Stimulated activated CD8-positive, alpha-beta memory T cell treated with anti-CD3 and anti-CD28 coated beads, Interleukin-15, amount 100 ng/mL, for 48 hours (primary cell): ENCODE measurements at places on chromosomes 13 and 19.
A peak's percentile ranks its signal among the peaks of the same experiment; 100 is the strongest.

DNA sequence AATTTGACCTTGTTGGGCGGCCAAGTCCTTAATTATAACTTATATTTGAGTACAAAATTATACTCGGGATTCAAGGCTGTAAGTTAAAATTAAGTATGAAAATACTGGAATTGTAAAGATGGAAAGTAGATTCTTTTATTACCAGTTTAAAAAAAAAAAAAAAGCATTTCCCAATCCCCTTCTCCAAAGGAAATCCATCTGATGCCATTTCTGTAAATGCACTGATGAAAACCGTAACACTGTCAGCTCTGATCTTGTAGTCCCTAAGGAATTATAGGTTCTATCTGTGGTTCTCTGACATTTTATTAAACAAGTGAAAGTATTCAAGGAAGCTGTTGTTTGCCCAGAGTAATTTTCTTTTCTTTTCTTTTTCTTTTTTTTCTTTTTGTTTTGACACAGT lies 41.6 kb upstream of the HNRNPA1L2 start:
- DNase-seq: no peak

DNA sequence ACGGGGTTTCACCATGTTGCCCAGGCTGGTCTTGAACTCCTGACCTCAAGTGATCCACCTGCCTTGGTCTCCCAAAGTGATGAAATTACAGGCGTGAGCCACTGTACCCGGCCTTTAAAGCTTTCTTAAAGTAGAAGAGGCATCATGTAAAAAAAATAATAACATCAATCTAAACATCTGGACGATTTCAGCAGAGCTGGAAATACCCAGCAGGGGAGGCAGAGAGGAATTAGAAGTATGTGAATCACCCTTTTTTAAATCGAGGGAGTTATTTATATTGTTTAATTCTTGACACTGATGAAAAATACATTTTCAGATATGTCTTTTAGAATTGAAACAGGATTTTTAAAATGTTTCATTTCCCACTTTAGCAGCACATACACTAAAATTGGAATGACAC lies 37.4 kb upstream of the MTIF3 start:
- no peak for DNase-seq

DNA sequence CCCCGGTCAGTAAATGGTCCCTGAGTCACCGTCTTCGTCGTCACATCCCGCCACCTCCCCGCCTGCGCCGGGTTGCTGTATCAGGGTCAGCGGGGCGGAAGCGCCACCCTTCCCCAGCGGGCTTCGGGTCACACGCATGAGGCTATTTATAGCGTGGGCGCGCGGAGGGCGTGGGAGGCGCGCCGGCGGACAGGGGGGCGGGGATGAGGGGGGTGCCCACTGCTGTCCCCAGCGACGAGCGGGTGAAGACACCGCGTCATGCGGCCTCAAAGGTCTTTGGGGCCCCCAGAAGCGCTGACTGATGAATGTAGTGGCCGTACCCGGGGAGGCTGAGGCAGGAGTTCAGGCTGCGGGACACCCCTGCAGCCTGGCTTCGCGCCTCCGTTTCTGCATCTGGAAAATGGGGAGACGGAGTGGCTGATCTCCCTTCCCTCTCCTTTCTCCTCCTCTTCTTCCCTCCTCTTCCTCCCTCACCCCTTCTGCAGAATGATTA lies 7.9 kb downstream of the UNC13A start:
- peak; percentile 54 for DNase-seq

GRCh38 chr13:53368948-53369347 lies 340.3 kb downstream of the OLFM4 start:
- no peak for DNase-seq

GRCh38 chr19:47187797-47188196 lies 43.2 kb downstream of the BBC3 start:
- no peak for DNase-seq

DNA sequence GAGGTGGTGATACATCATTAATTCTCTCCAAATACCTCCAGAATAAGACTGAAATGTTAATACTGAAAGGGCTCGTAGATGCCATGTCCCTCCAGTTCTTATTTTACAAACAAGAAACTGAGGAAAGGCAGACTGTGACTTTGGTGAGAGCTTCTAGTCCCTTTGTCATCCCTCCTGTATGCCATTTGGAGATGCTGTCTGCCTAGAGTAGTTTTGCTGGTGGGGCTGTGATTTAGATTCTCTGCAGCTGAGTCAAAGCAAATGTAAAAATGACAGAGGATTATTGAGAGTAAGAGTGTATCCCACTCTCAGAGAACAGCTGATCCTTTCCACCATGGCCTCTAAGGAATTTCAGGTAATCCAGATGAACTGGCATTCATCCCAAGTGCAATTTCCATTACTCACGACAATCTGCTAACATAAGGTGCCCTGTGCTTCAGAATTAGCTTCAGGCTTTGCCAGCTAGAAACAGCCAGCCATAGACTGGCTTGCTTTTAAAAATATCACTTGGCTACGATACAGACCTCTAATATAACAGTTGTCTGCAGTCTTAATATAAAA lies 16.8 kb downstream of the PABPC3 start:
- no peak for DNase-seq

GRCh38 chr19:35059006-35059798 lies 17.7 kb downstream of the HPN start:
- DNase-seq: no peak

DNA sequence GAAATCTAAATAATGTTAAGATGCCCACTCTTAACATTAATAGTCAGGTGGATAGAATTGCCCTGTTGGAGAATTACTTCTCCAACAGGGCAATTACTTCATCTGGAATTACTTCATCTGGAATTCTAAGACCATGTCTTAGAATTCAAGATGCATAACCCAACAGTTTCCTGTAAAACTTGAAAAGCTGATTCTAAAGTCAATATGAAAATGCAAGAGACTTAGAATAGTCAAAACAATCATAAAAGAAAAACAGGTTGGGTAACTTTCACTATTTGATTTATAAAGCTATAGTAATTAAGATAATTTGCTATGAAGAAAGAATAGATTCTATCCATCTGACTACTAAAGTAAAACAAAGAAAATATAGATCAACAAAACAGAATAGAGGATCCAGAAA lies 75.2 kb downstream of the ABCC4 start:
- no peak for DNase-seq

DNA sequence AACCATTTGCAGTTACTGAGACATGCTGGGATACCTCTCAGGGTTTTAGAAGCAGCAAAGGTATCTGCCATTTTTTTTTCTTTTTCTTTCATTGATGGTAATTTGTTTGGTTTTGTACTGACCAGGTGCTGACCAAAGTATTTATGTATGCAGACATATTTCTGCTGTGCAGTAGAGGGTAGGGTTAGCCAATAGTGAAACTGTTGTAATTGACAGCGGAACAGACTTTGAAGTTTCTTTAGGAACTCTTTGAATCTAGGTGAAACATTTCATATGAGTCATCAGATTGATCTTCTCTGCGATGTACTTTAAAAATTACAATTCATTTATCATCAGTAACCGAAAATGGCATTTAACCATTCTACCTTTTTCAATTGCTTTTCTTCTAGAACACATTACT lies 63.0 kb downstream of the ITGBL1 start:
- no peak for DNase-seq

DNA sequence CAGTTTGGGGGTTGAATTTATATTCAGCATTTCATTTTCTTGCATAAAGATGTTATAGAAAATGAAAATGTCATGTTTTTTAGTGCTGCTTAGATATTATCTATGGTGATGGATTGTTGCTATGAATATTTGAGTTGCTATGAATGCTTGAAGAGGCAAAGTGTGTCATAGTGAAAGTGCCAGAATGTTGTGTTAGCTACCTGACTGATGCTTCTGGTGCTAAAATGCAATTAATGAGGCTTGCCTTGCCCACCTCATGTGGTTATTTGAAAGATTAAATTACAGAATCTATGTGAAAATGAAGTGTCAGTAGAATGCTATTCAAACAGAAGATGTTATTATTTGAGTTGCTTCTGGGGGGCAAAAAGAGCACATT lies 62.7 kb upstream of the MYCBP2 start:
- no peak for DNase-seq

GRCh38 chr13:50292081-50292480 lies 276.8 kb downstream of the KCNRG start:
- no peak for DNase-seq

GRCh38 chr13:95497381-95497807 lies 55.1 kb upstream of the CLDN10 start:
- no peak for DNase-seq

DNA sequence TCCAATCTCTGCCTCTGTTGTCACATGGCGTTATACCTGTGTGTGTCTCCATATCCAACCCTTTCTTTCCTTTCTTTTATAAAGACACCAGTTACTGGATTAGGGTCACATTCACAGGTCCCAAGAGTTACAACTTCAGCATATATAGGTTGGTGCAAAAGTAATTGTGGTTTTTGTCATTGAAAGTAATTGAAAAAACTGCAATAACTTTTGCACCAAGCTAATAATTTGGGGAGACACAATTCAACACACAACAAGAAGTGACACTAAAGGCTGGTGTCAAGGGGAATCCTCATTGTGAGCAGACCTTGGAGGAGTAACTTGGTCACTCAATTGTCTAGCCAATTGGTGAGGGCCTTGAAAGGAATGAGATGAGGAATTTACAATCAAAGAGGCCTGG lies 1366.1 kb downstream of the PCDH9 start:
- DNase-seq: no peak

GRCh38 chr13:36343766-36344165 lies 2.4 kb downstream of the SPART start:
- no peak for DNase-seq

DNA sequence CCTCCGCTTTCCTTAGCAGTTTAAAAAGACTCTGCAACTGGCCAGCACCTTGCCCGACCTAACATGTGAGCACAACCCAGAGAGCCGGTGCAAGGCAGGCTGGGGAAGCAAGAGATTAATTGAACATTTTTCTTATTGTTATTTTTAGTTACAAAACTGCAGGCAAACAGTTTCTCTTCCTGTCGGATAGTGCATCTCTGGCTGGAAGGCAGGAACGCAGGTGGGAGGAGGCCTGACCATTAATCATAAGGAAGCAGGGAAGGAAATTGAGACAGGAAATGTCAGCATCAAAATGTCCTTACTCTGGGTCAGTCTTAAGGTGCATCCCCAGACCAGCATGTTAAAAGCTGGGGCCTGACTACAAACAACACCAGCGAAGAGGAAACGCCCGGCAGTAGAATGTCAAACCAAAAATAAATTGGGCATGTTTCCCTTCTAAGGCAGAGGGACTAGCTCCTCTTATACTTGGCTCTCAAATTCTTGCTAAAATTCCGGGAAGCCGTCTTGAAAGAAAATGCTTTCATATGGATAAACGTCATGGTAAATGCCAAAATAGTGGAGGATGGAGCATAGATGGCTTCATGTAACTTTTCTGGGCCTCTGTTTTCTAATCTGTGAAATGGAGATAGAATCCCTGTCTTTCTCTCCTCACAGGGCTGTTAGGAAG lies 226.8 kb downstream of the RAP2A start:
- DNase-seq: no peak

GRCh38 chr19:49593233-49594113 lies 2.5 kb downstream of the PRR12 start:
- peak; percentile 92 for DNase-seq

DNA sequence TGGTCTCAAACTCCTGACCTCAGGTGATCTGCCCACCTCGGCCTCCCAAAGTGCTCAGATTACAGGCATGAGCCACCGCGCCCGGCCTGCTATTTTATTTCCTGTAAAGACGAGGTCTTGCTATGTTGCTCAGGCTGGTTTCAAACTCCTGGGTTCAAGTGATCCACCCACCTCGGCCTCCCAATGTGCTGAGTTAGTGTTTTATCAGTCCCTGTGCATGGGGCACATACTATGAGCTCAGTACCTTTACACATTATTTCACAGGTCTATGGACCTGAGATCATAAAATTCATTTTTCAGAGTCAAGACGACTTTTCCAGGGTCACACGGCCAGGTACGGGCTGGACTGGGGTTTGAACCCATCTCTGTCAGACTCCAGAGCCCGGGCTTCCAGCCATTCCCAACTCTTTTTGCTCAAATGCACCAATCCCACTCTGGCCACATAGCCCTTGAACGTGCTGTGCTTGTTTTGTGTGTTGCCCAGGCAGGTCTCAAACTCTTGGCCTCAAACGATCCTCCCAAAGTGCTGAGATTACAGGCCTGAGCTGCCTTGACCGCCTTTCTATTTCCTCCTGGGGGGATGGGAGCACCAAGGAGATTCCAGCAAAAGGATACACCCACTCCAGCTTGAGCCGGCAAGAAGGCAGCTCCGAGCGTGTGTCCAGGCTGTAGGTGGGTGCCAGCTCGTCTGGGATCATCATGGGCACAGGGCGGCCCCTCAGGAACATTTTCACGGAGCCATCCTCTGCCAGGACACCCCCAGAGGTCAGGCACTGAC lies 1.1 kb downstream of the EML2 start:
- no peak for DNase-seq

DNA sequence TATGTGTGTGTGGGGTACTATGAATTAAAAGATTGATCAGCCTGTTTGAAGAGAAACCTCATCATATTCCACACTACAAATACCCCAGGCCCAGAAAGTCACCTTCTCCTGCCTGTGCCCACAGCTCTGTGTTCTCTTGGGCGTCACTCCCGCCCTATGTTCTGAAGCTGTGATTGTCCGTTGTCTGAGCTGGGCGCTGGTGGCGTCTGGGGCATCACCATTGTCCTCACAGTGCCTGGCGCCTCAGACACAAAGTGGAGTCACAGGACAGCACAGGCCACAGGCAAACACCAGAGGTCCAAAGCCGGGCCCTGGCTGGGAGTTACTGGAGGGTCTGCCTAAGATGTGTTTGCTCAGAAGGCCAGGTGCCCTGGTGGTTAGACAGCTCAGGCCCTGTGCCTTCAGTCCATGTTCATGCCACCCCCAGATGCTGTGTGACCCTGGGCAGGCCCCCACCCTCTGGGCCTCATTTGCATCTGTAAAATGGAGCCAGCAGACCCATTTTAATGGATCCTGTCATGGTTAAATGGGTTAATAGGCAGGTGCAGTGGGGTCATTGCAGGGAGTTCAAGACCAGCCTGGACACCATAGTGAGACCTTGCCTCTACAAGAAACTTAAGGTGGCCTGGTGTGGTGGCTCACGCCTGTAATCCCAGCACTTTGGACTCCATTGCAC lies 34.5 kb downstream of the DNM2 start:
- no peak for DNase-seq
